ENCODE measurements at places on chromosomes 2 and 18.

- DNase-seq = no peak
Observed at GRCh38 chr2:166411473-166412230, 35.9 kb upstream of the SCN9A start.

DNA sequence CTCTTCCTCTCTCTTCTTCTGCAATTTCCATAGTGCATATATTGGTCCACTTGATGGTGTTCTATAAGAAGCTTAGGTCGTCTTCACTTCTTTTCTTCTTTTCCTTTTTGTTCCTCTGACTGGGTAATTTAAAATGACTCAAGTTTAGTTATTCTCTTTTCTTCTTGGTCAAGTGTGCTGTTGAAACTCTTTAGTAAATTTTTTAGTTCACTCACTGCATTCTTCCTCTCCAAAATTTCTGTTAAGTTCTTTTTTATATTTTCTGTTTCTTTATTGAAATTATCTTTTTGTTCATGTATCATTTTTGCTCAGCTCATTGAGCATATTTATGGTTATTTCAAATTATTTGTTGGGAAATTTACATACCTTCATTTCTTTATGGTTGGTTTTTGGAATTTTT lies 32.7 kb upstream of the ZSWIM2 start:
- no peak for DNase-seq

GRCh38 chr2:151063271-151063670 lies 198.4 kb downstream of the RBM43 start:
- DNase-seq = no peak

DNA sequence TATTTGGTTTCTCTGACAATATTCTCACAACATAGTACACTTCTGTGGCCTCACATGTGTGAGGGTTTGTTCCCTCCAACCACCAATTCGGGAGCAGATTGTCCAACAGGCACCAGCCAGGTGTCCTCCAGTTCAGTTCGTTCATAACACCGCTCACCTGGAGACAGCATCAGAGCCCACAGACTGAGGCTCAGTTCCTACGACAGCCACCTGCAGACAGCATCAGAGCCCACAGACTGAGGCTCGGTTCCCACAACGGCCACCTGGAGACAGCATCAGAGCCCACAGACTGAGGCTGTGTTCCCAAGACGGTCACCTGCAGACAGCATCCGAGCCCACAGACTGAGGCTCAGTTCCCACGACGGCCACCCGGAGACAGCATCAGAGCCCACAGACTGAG lies 58.2 kb upstream of the SNTG2 start:
- no peak for DNase-seq

GRCh38 chr2:54866179-54866578 lies 142.7 kb downstream of the EML6 start:
- DNase-seq = no peak
